ENCODE measurements at places on chromosomes 2 and 18.

GRCh38 chr18:53224128-53224778 is 884.3 kb downstream of the DCC start:
- no peak for DNase-seq

- DNase-seq: no peak
These were observed 1.3 kb upstream of the ZBTB14 start for GRCh38 chr18:5296706-5297320.

DNA sequence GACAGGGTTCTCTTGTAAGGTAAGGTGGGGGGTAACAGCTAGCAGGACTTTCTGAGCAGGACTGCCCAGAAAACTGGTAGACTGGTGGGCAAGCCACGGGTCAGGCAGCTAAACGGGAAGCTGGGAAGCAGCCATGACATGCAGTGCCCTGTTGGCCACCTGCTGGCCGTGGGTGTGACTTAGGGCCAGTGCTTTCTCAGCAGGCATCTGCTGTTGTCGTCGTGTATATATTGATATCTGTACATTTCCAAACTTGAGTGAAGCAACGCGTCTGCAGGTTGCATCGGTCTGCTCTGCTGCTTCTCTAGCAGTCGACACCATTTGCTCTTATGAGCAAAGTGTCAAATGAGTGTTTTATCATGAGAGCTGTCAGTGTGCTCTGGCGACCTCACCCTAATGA is 31.0 kb downstream of the COA5 start:
- no peak for DNase-seq

GRCh38 chr18:40937386-40937785 is 1017.6 kb upstream of the PIK3C3 start:
- DNase-seq: no peak

GRCh38 chr2:105697781-105698449 is 46.8 kb upstream of the NCK2 start:
- DNase-seq: no peak

GRCh38 chr18:5158172-5158571 is 38.9 kb downstream of the AKAIN1 start:
- no peak for DNase-seq

- no peak for DNase-seq
These were observed 14.9 kb downstream of the RBKS start for GRCh38 chr2:27875089-27875881.

GRCh38 chr2:127231130-127231865 is 11.2 kb upstream of the CYP27C1 start:
- DNase-seq: no peak

DNA sequence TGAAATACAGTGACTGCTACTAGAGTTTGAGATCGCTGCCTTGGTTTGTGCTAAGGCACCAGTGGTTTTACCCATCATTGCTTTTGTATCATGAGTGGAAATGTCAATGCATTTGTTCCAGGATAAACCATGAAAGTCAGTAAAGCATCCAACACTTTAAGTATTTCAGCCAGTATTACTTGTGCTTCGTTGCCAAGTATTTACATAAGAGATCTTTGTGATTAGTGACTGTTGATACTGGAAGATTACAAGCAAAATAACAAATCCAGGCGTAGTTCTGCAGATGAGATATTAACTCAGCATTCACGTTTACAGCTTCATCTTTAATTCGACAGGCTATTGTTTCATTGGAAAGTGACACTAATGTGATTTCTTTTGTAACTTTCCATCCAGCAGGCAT is 90.3 kb upstream of the B3GNT7 start:
- DNase-seq: no peak

DNA sequence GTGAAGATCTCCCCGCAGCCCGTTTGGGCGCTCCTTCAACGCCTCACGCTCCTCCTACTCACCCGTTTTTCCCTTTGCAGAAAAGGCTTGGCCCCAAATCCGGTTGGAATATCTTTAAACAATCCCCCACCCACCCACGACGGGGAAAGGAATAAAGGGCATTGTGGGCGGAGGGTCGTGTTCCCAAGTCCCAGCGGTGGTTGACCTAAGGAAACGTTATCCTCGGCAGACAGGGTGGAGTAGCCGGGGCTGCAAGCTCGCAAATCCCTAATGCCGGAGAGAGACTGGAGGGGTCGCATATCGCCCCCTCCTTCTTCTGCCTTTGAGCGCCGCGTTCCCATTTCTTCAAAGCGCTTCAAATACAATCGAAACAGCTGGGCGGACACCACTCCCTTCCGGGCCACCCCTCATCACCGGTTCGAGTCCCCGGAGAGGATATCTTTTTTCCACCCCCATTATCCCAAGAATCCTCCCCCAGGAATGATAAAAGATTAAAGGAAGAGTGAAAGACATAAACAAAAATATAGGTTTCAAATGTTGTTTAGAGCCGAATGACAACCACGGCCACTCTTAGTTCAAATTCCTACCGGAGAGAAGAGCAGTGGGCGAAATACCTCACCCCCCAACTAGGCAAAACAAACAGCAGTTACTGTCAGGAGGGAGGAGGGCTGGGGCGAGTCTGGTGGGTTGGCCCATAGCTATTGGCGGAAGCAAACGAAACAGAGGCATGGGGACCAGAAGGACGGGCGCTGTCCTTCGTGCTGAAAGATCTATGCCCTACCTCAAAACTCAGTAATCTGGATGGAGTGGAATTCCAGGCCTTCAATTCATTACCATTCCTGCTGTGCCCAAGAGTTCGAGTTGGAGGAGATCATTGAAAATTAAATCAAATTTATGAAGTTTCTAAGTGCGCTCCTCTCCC is 2.8 kb upstream of the GAD1 start:
- no peak for DNase-seq

DNA sequence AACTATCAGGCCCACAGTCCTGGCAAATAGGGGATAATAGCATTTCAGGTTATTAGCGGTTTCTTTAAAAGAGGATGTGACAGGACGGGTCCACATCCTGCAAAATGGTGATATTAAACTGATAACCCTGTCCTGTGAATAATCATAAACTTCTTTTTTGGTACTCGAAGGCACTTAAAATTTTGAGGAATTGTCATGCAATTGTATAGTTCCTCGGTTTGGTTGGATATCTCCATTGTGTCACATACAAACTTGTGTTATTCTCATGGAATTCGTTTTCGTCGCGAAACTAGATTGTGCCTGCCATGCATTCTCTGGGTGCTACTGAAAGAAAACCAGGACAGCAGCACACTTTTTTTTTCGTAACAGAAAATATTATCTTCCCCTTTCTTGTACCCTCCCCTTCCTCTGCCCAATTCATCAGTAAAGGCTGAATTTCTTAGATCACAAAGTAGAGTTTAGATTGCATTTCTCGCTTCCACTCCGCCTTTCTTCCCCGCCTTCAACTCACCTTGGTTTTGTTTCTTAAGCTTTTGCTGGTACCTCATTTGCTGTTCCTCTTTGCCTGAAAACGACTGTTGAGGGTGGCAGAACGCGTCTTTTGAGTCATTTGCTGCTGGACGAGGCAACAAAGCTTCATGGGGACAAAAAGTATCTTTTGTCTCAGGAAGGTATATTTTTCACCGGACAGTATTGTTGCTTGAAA is 1.3 kb downstream of the CERS6 start:
- no peak for DNase-seq

- DNase-seq: no peak
These were observed 13.6 kb downstream of the FHOD3 start for GRCh38 chr18:36311026-36311570.

GRCh38 chr18:72107647-72108383 is 436.3 kb downstream of the CBLN2 start:
- DNase-seq: no peak

DNA sequence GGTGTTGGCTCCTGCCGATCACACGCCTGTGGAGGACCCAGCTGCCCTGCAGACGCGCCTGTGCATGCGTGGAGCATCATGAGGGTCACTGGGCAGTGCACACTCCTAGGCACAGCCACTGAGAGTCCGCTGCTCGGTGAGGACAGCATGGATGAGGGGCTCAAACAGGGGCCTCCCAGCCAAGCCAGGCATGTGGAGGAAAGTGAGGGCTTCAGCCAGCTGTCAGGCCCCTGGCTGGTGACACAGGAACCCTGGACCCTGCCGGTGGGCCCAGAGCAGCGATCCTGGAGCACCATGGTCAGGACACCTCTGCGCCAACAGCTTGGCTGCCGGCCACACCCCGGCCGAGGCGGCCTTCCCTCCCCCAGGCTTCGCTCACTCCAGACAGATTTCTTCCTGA is 171.2 kb downstream of the RTP5 start:
- DNase-seq: no peak

DNA sequence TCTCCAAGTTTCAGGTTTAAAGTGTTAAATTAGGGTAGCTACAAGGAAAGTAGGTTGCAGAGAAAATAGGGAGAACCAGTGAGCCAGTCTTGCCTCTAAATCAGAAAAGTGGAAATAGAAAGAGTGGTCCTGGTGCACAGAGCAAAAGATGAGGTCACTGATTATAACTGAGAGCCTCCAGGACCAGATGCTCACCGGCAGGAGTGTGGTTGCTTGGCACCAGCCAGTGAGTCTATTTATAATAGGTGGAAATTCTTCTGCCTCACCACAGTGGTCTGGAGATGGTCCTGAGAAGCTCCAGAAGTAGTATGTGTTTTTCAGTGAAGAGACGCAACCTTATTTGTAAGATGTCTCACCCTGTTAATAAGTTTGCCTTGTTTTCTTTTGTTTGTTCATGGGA is 373.9 kb upstream of the KCNJ3 start:
- no peak for DNase-seq

- DNase-seq: no peak
These were observed 147.1 kb upstream of the BOD1L2 start for GRCh38 chr18:56999823-57000222.

DNA sequence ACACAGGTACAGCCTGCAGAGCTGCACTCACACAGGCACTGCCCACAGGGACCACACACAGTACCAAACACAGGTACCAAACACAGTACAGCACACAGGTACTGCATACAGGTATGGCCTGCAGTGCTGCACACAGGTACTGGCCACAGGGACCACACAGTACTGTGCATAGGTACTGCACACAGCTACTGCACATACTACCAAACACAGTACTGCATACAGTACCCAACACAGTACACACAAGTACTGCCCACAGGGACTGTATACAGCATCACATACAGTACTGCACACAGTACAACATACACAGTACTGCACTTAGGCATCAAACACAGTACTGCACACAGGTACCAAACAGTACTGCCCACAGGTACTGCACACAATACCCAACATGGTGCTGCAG is 74.3 kb downstream of the ZNF236 start:
- DNase-seq: no peak

GRCh38 chr2:123073956-123074355 is 951.1 kb upstream of the CNTNAP5 start:
- no peak for DNase-seq

Data from CMK (cell line).